ENCODE measurements at places on chromosomes 4 and X.

DNA sequence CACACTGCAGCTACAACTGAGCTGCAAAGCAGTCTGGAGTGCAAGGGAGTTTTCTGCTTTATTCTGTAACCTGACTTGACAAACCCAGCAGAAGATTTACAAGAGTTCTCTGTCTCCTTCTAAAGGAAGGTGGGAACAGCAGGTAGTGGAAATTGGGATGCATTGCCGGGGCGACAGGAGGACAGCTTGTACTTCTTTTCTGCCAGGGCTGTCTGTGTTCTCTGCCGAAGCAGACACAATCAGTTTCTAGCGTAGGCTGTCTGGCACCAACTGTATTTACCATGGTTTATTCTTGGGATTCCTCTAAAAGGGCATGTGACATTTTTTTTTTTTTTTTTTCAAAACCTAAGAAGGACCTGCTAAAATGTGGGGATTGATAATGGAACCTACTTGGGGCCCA lies 190.8 kb upstream of the GK2 start:
- no peak for DNase-seq

DNA sequence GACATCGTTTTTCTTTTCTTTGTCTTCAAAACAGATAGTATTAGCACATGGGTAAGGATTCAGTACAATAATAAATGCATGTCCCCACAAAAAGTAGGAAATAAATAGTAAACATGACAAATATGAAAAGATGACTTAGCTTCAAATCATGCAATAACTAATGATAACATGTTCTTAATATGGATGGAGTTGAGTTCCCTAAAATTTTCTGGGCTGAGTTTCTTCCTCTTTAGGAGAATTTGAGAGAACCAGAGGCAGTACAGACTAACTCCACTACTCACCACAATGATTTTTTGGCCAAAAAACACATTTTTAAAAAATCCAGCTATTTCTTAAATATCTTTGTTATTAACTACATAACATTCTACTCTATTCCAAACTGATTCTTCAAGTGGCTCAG lies 432.3 kb upstream of the HS3ST1 start:
- DNase-seq = no peak

DNA sequence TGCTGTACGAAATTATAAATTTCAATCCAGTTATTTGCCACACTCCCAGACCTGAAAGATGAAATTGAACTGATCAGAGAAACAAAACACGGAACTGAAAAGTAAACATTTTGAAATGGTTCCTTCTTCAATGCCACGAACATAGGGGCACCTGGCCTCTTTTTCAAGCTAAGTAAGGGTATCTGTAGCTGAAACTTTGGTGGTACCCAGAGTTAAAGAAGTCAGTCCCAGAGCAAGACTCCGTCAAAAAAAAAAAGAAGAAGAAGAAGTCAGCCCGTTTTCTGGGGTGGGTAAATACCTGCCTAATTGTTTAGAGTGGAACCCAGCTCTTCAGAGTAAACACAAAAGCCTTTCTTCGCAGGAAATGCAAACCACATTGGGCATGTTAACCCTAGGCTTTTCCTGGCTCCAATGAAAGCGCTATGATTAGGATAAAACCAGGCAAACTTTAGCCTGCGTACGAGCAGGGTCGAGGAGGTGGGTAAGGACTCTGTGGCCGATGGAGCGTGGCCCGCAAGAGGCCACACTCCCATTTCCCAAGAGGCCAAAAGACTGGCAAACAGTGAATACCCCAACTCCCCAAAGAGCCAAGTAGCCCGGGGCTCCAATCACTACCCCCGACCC lies 1.3 kb downstream of the ANTXR2 start:
- DNase-seq = no peak

DNA sequence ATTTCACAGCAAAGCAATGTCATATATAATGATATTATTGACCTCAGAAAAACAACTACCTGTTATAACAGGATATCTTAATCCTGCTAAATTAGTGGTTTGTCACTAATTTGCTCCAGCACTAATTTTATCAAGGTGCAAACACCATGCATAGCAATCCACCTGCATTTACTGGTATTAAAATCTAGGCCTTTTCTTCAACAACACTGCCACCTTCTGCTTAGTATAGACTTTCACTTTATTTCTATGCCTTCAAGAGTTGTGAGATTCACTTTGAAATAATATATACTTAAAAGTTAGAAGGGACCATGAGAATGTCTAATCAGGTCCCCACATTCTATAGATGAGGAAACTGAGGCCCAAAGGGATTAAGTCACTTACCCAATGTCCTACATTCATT lies 82.1 kb upstream of the IQCM start:
- no peak for DNase-seq

GRCh38 chrX:38941675-38942074 lies 140.4 kb downstream of the MID1IP1 start:
- DNase-seq = no peak
